ENCODE measurements at places on chromosomes 2 and 18.

- peak; percentile 81 for DNase-seq
Measured at GRCh38 chr2:207337234-207338219, 171.8 kb upstream of the KLF7 start.

DNA sequence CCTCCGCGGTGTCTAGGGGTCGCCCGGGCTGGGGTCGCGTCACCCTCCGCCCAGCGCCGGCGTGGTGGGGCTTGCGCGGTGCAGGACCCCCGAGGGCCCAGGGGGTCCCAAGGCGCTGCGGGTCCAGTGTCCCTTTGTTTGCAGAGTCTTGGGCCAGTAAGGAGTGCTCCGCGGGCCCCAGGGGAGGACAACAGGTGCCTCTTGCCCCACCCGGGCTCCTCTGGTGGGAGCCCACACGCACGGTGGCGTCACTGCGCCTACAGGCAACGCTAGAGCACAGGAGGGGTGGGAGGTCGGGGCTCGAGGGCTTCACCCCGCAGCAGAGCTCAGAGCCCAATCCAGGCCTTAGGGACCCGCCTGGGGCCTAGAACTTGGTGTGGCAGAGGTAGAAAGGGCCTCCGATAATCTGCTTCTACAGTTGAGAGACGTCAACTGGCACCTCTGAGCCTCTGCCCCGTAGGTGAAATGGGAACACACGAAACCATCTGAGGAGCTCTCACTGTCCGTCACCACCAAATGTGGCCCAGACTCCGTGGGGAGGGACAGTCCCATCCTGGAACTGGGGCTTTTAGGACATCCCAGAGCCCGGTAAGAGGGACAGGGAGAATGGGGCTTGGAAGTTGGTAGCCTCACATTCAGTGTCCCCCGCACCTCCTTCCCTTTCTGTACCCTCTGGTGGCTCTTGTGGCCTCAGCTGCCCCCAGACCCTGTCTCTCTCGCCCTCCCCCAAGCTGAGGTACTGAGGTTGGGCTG lies 1.4 kb downstream of the ARID5A start:
- peak; percentile 78 for DNase-seq

DNA sequence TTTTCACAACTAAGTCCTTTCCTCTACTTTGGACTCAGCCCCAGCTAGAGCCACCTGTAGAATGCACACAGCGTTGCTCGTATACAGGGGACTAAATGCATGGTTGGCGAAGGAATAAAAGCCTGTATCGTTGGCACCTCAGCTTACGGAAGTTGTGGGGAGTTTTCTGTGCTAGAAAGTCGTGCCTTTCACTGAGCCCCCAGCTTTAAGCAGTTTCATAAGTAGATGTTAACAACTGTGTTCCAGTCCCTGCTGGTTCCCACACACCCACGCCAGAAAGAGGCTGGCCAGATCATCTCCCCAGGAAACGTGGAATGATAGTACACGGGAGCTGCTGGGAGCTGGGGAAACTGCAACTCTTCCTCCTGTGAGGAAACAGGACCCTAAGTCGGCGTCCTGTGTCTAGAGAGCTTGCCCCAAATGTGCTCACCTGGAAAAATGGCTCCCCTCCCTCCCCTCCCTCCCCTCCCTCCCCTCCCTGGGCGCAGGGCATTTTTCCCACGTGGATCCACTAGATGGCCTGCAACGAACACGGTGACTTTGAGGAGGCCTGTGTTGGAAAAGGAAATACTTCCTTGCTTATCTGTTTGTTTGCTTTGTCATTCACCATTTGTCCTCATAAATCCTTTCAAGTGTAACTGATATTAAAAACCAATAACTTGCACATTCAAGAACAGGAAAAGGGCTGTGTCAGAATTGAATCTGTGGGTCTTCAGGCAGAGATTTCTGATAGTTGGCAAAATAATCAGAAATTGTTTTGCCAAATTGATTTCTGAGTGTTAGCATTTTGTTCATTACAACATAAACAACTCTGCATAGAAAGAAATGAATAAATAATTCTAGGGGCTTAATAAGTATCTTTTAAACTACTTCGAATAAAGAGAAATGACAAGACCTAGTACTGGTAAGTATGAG lies 43.9 kb upstream of the RFX8 start:
- DNase-seq = no peak

DNA sequence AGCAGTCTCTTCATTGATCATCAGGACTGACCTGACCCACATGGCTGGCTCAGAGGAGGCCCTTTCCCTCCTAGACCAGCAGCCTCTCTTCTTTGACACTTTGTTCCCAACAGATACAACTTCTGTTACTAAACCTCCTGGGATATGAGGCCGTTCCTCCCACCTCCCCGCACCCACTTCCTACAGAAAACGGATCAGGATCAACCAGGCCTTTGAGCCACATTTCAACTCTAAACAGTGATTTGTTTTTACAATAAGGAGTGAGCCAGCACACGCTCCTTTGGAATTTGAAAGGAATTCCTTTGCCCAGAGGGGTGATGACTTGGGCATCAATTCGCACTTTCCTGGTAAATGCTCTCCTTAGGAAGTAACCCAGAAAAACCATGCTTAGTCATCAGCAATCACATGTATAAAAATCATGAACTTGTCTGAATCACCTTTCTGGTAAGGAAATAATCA lies 180.4 kb downstream of the FAM124B start:
- DNase-seq = no peak

DNA sequence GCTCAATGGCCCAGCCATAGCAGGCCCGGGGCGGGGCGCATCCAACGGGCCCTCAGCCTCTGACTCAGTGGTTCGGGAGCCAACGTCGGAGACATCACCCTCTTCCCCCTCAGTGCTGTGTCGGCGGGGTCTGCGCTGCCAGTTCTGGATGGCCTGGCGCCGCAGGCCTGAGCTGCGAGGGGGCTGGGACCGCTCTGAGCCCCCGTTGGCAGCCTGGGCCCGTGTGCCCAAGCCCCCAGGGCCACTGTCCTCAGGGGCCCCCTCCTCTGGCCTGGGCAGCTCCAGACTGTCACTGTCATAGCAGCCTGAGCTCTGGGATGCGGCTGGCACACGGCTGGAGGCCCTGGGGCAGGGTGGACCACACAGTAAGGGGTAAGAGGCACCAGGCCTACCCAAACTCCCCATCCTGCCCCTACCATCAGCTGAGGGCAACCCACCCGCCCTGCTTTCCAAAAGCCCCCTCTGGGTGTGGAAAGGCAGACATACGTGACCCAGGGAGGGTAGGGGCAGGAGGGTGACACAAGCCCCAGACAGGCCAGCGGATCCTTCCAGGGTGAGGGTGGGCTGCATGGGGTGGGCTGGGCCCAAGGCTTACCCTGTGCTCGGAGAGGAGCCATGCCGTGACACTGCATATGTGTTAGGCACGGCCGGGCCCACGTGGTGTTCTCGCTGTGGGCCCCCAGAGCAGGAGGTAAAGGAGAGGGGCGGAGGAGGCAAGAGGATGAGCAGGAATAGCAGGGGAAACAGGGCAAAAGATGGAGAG lies 18.8 kb downstream of the FBXO41 start:
- DNase-seq = no peak

DNA sequence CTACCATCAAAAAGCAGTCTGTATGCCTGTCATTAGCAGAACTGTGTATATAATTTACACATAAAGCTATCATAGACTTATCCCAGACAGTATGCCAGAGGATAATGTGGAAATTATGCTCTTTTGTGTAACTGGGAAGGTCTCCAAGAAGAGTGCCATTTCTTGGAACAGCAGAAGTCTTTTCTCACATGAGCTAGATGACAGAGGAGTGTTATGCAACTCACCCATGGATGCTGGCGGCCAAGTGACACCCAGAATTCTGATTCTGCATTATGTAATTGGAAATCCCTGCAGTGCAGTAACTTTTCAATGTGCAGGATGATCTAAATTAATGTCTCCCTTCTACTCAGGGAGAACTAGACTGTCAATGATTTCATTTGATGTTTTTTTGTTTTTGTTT lies 160.0 kb downstream of the UBE2E3 start:
- DNase-seq = no peak

- no peak for DNase-seq
Measured at GRCh38 chr2:58479535-58480140, 238.5 kb upstream of the FANCL start.

GRCh38 chr2:95158891-95159619 lies 593 bp downstream of the ZNF514 start:
- DNase-seq = no peak

GRCh38 chr18:49342690-49343089 lies 117.8 kb downstream of the DYM start:
- no peak for DNase-seq

DNA sequence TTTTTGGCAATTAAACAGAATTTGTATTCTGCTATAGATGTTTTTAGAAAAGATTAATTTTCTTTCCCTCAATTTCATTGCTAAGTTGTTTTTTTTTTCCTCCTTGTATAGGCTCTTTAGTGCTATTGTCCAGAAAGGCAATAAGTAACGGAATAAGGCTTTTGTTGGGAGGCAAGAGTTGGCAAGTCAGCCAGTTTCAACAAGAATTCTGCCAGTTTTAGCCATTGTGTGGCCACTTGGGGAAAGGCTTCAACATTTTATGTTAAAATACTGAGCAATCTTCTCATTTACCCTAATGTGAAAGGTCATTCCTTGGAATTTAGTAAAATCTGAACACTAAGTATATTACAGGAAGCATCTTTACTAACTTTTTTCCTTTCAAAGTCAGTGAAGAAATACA lies 9.6 kb downstream of the CALCRL start:
- DNase-seq = no peak

DNA sequence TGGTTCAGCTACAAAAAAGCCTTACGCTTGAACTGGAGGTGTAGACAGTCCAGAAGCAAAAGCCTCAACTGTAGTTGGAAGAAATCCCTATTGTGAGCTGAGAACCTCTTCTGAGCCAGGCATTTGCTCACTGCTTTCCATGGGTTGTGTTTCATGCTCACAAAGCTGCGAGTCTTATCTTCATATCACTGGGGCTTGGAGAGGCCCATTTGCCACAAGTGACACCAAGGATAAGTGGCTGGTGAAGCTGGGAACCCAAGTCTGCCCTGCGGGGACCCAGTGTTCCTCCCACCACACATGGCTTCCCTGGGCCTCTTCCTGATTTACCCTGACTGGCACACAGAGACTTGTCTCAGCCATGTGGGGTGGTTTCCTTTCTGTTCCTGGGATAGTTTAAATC lies 130.4 kb downstream of the RNF144A start:
- no peak for DNase-seq

GRCh38 chr18:5975111-5976002 lies 80.0 kb upstream of the TMEM200C start:
- DNase-seq = no peak

DNA sequence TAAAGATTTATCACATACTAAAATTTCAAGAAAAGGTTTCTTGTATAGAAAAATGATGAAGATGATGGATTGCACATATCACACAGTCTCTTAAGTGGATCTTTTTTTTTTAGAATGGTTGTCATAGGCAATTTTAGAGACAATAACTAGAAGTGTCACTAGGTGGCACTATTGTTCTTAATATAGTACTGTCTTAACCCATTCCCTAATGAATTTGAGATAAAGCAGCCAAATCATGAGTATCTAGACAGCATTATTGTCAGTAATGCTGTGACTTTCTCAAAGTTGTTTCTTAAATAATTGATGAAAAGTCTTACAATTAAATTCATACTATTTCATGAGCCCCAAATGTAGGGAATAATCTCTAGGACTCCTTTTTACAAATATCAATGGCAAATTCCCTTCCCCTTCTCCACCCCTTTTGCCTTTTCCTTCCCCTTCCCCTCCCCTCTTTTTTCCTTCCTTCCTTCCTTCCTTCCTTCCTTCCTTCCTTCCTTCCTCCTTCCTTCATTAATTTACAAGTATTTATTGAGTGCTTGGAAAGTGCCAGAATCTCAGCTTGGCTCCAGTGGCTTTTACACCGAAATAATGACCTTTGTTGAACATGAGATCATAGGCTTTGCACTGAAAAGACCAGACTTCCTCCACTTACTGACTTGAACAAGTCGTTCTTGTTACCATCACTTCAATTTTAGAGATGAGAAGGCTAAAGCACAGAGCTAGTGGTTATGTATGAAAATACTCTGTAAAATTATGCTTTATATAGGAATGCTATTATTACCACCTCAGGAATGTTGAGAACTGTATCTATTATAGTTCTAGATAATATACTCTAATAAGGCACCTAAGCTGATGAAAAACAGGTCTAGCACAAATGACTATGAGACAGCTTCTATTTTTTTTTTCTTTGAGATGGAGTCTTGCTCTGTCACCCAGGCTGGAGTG lies 19.8 kb downstream of the MYL12B start:
- DNase-seq = no peak

DNA sequence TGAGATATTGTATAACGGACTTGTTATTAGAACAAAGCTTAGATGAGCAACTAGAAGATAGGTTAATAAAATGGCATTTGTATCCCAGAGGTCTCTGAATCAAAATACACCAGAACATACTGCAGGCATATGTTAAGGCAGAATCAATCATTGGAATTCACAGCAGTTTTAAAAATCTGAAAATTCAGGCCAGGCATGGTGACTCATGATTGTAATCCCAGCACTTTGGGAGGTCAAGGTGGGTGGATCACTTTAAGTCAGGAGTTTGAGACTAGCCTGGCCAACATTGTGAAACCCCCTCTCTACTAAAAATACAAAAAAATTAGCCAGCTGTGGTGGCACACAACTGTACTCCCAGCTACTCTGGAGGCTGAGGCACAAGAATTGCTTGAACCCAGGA lies 405.2 kb downstream of the ZEB2 start:
- no peak for DNase-seq

GRCh38 chr2:181790716-181791649 lies 100.5 kb upstream of the ITPRID2 start:
- peak; percentile 2 for DNase-seq

DNA sequence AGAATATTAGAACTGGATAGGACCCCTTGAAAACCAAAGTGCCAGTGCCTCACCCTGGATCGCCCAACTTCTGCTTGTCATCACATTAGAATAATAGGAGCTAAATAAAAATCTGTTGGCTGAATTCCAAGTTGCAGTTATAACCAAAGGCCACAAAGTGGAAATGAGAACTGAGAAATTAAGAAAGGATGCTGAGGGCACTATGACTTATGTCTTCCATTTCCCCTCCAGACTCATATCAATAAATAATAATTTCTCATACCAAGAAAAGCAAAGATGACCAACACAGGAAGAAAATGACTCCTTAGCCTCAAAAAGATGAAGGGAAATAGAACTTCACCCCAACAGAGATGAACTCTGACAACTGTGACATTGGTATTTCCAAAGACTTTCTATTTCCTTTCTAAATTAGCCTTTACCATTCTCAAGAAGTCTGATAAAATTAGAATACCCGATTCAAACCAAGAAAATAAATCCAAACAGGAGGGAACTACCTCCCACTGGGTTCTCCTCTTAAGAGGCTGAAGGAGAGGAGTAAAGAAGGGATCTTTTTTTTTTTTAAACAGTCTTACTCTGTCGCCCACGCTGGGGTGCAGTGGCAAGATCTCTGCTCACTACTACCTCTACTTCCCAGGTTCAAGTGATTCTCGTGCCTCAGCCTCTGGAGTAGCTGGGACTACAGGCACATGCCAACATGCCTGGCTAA lies 46.5 kb upstream of the EPG5 start:
- DNase-seq = no peak
